ENCODE measurements at places on chromosomes 16 and 17.

- DNase-seq = no peak
These were observed 3.3 kb upstream of the CACNG5 start for GRCh38 chr17:66831383-66832210.

- DNase-seq = no peak
These were observed 37.0 kb downstream of the GAS7 start for GRCh38 chr17:10161386-10161785.

- no peak for DNase-seq
These were observed 14.4 kb downstream of the WSCD1 start for GRCh38 chr17:6084311-6085161.

GRCh38 chr17:82846061-82846691 lies 6.4 kb upstream of the ZNF750 start:
- no peak for DNase-seq

DNA sequence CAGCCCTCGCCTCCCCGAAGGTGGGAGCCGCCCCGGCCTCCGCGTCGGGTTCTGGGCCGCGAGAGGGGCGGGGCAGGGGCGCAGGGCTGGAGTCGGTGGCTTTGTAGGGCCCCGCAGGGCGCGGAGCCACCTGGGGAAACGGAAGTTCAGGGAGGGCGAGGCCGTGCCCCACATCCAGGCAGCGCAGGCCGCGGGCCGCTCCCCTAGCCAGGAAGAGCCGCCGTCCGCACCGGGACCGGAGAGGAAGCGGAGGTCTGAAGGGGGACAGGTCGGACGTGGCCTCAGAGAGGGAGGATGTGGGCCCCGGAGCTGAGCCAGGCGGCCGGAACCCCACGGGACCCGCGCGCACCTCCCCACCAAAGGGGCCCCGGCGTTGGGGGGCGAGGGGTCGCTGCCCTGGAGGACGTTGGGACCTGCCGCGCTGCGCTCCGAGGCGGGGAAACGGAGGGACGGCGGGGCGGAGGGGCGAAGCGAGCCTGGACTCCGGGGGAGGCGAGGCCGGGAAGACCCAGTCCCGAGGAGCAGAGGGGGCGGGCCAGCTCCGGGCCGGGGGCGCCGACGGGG lies 482 bp upstream of the SLC16A3 start:
- DNase-seq = no peak

DNA sequence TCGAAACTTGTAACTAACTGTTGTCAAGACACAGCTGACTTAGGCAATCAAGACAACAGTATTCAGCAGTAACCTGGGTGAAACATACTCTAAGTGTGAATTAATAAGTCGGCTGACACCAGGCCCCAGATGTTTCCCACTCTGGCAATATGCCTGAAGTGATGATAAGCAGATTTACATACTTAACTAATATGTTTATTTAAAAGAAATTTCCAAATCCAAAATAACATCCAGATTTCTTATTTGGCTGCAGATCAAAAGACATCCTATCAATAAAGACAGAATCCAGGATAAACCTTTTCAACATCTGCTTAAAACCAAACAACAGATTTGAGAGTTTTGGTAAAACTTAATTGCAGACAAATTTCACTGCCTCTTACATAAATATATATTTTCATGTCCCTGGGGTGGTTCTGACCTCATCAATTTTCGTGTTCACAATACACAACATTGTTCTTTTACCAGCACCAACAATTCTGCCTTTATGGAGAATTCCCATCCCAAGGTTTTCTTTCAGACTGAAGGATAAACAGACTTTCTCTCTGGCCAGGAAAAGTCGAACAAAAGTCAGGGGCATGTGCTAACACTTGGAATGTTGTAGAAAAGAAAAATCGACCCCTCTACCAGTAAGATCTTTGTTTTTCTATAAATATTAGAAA lies 45.1 kb upstream of the TOX3 start:
- DNase-seq = no peak
